AG09319 (cell line): ENCODE measurements at places on chromosomes 16 and 17.

DNA sequence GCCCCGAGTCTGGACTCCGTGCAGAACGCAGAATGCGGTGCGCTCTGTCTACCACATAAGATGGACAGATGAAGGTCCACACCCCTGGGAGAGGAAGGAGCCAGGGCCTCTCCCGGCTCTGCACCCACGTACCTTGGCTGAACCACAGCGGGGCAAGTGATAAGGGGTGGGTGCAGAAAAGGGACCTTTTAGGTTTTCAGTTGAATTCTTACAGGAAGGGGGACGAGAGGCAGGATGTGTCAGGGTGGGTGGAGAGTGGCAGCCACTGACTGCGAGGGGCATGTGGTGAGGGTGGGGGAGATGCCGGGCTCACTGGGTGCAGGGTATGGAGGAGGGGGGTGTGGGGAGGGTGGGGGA, 372 bp downstream of the CD300A start:
- DNase-seq: no peak

- no peak for DNase-seq
Measured at GRCh38 chr17:2594722-2595599, 1.5 kb downstream of the PAFAH1B1 start.

DNA sequence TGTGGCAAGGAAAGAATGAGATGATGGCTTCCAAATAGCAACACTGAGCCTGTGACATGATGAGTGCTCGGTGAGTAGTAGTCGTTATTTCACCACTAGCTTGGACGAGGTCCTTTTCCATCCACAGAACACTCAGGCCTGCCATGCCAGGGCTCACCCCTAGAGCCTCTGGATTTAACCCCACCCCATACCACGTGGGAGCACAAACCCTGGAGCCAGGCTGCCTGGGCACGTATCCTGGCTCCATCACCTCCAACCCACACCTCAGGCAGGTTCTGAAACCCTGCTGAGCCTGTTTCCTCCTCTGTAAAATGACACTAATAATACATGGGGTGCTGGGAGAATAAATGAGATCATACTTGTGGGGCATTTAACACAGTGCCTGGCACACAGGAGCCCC, 192.4 kb downstream of the KATNIP start:
- DNase-seq: no peak

- no peak for DNase-seq
Measured at GRCh38 chr17:19610311-19610710, 38.2 kb upstream of the ALDH3A2 start.

- no peak for DNase-seq
Measured at GRCh38 chr17:30203471-30203981, 32.0 kb downstream of the SLC6A4 start.

GRCh38 chr16:14011846-14012245, 59.3 kb upstream of the MRTFB start:
- no peak for DNase-seq

- DNase-seq: no peak
Measured at GRCh38 chr17:31595076-31595475, 203.6 kb downstream of the RAB11FIP4 start.

DNA sequence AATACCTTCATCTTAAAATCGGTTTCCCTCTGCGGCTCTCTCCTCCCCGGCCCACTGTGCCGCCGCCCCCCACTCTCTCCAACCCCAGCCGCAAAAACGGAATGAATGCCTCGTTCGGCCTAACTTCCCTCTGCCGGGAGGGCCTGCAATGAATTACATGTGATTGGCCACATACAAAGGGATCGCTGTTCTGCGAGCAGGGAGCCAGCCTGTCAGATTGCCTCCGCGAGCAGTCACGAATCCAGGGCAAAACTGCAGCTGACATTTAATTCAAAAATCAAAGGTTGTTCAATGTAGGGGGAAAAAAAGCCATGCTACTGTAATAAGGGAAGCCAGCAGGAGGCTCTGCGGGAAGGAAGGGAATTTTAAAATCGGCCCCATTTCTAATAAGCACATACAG, 84.9 kb downstream of the TBC1D16 start:
- no peak for DNase-seq

DNA sequence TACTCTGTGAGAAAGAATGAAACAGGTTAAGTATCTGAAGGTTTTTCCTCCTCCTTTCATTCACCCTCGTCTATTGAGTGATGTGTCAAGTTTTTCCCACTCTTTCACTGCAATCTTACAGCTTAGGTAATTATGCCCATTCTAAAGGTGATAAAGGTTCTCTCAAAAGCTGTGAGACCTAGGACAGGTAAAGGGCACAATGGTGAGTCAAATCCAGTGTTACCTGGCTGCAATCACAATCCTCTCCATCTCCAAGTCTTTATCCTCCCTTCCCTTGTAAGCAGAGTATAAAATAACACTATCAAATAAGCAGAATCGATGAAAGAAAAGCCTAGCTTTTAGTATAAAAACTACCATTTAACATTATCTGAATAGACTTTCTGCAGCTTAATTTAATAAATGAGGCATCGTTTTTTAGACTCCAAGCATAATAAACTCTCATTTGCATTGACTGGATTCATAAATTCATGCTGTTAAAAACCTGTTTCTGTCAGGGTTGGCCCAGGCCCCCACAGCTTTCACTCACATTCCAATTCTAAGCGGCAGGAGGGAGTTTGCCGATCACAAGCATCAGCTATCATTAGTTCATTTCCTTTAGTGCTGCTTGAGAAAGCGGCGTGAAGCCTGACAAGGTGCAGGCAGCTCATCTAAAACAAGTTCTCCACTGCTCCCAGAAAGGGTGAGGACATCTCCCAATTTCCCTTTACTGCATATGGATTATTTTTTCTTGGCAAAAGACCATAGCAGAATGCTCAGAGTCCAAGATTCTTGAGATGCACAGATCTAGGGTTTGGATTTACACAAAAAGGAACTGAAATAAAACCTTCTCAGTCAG, 67.8 kb downstream of the CDH8 start:
- DNase-seq: no peak

- DNase-seq: no peak
Measured at GRCh38 chr17:80785477-80786178, 206.0 kb upstream of the CHMP6 start.

DNA sequence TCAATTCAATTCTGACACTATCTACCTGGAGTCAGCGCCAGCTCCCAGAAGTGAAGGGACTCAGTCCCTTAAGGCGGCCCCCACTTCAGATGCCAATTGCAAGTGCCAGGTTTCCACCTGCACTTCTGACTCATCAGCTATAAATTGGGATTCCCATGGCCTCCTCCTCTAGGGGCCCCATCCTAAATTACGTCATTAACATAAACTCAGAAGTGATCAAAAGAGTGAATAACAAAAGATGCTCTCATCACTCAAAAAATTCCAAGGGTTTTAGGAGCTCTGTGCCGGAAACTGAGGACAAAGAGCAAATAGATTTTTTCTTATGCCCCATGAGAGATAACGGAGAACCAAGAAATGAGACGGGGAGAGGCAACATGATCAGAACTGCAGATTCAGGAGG, 148.6 kb upstream of the IRX6 start:
- DNase-seq: no peak

DNA sequence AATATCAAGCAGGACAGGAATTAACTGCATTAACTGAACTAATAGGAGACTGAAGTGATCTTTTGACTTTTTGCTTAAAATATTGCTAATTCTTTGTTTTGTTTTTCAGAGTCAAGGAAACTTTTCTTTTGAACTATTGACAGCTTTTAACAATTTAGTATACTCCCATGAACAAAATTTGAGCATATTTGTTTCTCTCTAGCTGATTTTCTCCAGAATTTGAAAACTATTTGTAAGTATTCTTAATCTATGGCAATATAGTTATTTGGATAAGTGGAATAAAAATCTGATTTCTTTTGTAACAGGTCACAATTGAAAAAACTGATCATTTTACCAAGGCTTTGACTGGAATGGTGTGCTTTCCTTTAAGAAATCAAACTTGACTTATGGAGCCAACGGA, 7.0 kb upstream of the SCPEP1 start:
- no peak for DNase-seq
